Erythroblast (primary cell): ENCODE measurements at places on chromosomes 13 and 19.

- DNase-seq: no peak
Measured at GRCh38 chr13:66098931-66099628, 1131.1 kb downstream of the PCDH9 start.

- no peak for DNase-seq
Measured at GRCh38 chr13:56888455-56888854, 252.3 kb upstream of the PRR20A start.

GRCh38 chr19:3451451-3451866, 28.9 kb downstream of the SMIM24 start:
- DNase-seq: no peak

- DNase-seq: no peak
Measured at GRCh38 chr13:67635754-67636153, 405.6 kb upstream of the PCDH9 start.

GRCh38 chr13:24905242-24905641, 141.3 kb downstream of the RNF17 start:
- no peak for DNase-seq

DNA sequence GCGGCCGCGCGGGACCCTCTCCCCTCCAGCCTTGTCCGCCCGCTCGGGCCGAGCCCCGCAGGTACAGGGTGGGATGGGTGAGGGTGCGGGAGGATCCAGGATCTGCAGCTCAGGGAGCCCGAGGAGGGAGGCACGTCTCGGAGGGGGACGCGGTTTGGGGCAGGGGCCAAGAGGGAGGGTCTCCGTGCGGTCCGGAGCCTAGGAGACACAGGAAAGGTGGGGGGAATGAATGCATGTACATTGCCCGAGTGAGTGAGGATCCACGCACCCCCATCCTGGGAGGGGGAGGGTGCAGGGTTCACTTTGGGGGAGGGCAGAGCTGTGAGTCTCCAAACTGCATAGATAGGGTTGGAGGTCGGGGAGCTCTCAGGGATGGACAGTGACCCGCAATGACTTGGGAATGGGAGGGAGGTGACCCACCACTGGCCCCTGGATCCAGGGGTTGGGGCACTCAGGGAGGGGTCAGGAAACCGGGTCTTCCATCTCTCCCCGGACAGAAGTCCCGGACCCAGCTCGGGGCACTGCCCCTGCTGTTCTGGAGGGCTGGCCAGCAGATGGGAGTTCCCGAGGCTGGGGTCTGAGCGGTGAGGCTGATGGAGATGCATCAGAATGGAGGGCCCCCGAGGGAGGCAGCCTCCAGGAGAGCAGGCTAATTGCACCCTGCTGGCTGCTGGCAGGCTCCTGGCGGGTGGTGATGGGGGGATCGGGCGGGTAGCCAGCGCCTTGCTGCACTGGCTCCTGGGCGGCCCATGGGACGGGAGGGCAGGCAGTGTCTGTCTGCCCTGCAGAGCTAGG, 547 bp downstream of the KCNN1 start:
- DNase-seq: no peak

- DNase-seq: no peak
Measured at GRCh38 chr13:76934671-76935070, 13.6 kb upstream of the ACOD1 start.

DNA sequence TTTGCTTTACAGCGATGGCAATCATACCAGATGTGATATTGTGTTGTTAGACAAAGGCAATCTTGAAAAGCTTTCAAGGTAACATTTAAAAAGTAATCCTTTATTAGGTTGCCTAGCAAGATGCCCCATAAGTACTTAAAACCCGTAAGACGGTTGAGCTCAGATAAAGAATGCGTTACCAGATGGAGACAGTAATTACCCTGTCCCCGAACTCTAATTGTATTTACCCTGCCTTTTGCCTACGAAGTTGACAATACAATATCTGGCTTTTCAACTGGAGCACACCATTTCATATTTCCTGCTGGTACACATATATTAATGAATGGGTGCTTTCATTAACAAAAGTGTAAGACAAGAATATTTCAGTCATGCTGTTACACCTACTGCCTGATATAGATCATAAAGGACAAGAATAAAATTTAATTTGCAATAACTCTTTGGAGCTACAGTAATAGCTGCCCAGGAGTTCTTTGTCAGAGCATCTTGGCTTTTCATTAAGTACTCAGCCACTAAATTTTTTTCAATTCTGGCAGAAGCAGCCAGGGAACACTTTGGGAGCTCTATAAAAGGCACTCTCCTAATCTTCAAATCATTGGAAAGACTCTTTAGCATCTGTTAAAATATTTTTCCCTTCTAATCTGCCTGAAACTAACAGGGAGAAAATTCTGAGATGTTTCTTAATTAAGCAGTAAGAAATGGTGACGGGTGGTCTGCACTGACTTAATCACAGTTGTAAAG, 63.8 kb downstream of the DCT start:
- no peak for DNase-seq

DNA sequence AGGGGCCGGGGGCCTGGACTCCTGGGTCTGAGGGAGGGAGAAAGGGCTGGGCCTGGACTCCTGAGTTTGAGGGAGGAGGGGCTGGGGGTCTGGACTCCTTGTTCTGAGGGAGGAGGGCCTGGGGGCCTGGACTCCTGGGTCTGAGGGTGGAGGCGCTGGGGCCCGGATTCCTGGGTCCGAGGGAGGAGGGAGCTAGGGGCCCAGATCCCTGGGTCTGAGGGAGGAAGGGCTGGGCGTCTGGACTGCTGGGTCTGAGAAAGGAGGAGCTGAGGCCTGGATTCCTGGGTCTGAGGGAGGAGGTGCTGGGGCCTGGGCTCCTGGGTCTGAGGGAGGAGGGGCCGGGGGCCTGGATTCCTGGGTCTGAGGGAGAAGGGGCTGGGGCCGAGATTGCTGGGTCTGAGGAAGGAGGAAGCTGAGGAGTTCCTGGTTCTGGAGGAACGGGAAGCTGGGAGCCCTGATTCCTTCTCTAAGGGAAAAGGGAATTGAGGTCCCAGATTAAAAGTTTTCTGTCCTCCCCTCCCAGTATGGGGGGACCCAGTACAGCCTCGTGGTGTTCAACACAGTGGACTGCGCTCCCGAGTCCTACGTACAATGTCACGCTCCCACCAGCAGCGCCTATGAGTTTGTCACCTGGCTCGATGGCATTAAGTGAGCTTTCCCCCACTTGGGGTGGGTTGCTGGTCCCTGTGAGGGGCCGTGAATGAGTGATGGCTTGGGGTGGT, 721 bp downstream of the MED25 start:
- no peak for DNase-seq
